Mucosa of descending colon (tissue), 3 donors: ENCODE measurements at places on chromosomes 3 and 15. TPM values are rescaled to one million over a fixed set of nuclear protein-coding genes. Genes with fewer than 3 reads are reported as not detected.

DNA sequence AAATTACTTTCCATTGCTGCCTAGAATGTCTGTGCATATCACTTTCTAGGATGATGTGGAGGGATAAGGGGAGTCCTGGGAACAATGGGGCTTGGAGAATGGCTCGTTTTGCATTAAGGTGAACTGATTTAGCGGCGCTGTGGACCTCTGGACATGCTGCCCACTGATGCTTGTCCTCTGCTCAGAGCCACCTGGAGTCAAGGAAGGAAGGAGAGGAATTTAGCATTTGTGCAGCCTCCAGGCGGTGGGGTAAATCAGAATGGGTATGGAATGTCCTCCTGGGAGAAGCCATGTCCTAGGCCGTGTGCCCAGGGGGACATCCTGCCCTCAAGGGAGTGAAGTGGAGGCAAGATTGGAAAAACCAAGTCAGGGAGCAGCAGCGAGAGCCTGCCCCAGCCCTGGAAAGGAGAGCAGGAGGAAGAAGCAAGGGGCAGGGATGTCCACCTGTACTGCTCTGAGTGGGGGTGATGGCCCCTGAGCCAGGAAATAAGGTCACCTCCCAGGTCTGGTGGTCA lies 37.8 kb downstream of the KY start:
- no peak for DNase-seq

GRCh38 chr15:76803049-76803571 lies 102.0 kb downstream of the SCAPER start:
- DNase-seq, result no peak

DNA sequence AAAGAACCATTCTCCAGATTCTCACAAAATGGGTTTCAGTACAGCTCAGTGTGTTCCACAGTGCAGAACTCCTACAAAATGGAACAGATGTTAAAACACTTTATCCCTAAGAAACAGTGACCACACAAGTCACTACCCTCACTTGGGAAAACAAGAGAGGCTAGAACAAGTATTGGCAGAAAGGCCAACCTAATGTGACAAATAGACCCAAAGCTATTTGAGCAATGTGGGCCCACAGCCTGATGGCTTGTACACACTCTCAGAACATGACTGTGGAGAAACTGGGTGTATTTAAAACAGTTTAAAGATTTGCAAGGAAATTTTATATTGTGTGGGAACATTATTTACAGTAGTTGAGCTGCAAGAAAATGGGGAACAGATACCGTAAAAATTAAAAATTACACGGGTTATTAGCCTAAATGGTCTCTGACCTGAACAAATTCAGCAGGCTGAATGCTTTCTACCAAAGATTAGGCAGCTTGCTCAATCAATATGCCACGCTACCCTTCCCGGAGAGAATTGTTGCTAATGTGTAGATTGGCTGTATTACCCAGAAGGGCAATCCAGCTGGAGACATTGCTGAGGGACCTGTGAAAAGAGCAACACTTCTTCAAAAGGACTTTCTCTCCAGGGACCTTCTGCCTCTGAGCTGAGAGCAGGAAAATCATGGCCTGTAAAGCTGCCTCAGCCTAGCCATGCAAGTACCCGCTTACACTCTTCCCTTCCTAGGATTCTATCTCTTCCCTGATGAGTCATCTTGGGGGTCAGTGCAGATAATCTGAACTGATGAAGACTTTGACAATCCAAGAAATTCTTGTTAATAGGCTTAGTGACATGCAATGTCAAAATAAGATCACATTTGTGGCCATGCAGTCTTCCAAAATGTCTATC lies 97.1 kb downstream of the STRIT1 start:
- no peak for DNase-seq

GXYLT2 gene
- total RNA-seq, result 6.1 TPM

- DNase-seq, result no peak
Observed at GRCh38 chr3:119184796-119185570, 11.6 kb downstream of the UPK1B start.

MEIS2 gene
- 3.8 TPM for total RNA-seq

- DNase-seq, result peak; percentile 78
Observed at GRCh38 chr15:65824031-65824743, 32.1 kb upstream of the DENND4A start.

- no peak for DNase-seq
Observed at GRCh38 chr15:100124361-100124760, 217.4 kb downstream of the ADAMTS17 start.

DNA sequence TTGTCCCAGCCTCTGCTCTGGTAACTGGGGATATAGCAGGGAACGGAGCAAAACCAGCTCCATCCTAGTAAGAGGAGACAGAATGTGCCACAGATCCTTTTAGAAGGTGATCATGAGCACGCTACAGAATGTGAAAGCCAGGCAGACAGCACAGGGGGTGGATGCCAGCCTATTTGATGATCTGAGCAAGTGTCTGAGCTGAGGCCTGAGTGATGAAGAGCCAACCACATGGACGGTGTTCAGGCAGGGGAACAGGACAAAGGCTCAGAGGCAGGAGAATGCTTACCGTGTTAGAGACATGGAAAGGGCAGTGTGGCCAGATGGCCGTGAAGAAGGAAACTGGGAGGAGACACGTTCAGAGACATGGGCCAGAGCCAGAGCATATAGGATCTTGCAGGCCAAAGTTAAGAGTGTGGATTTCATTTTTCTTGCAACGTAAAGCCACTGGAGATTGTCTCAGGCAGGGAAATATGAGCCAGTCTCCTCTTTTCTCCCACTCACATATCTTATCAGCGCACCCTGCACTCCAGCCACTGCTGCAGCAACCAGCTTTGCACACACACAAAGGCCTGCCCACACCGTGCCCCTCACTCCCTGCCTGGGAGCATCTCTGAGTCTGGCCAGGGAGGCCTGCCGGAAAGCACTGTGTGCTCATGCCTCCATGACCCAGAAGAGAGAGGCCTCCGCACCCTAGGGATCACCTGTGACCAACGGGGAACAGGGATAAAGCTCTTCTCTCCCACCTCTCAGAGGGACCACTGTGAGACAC lies 20.1 kb downstream of the RAB43 start:
- no peak for DNase-seq
